ENCODE measurements at places on chromosomes 4 and X.

DNA sequence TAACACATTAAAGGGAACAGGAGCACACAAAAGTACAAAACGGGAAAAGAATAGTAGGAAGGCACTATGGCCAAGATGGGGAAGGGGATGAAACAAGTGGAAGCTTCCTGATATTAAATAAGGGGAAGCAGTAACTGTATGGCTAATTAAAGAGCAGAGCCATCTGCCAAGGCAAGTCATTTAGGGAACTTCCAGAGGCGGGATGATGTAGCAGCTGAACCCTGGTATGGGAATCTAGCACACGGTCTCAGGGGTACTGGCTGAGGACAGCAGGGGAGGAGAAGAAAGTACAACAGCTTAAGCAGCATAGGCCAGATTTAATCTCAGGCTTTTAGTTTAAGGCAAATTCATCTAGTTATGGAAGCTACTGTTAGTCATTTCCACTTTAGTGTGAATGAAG lies 59.1 kb downstream of the IGFBP7 start:
- peak; percentile 87 for DNase-seq

DNA sequence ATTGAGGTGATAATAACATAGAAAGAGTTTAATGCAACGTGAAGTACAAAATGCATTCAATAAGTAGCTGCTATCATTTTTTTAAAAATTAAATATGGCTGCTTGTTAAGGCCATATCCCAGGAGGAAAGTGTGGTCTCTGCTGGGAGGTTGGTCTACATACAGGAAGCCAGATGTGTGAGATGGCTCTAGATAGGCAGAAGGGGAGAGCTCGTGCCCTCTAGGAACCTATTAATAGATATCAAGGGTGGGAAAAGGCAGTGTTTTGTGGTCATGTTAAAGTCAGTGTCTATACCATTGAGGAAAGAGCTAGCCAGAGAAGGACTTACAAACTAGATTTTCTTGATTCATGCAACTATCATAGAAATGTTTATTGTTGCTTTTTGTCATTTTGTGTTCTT lies 140.5 kb downstream of the KLHL8 start:
- DNase-seq: no peak

DNA sequence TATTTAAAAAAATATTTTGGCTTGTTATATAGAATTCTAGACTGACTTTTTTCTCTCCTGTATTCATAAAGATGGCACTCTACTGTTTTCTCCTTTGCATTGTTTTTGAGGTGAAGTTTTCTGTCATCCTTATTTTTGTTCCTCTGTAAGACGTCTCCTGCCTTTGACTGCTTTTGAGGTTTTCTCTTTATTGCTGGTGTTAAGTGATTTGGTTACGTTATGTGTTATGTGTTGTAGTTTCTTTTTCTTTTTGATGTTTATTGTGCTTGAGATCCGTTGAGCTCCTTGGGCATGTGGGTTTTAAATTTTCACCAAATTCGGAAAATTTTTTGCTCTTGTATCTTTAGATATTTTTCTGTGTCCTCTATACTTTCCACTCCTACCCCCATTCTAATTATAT lies 50.0 kb downstream of the KDM6A start:
- DNase-seq: no peak

DNA sequence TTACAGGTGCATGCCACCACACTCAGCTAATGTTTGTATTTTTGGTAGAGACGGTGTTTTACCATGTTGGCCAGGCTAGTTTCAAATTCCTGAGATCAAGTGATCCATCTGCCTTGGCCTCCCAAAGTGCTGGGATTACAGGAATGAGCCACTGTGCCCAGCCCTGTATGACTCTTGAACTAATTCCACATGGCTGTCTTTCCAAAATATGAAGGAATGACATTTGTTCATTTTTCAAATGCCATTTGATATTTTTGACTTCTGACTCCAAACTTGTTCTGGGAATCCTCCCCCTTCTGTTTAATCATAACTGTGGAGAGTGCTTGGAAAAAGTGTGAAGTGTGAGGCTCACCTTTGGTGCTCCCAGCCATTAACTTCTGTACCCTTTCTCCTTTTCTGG lies 119.2 kb downstream of the NHS start:
- no peak for DNase-seq

DNA sequence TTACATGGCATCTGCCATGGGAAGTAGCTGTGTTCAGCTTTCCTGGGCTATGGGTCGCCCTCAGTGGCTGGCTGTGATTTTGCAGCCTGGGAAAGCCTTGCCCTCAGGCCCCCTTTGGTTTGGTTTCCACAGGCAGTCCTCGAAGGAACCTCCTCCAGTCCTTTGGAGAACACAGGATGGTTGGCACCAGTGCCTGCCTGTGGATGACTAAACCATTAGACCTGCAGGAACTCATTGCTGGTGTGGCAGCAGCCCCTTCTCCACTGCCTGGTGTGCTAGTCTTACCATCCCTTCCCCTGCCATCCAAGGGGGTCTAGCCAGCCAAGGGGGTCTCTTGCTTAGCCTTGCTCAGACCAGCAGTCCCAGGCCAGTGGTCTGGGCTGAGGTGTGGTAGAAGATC lies 71.4 kb upstream of the PJA1 start:
- DNase-seq: no peak

- DNase-seq: peak; percentile 26
Measured at GRCh38 chrX:148495176-148495575, 5.2 kb upstream of the AFF2 start.

DNA sequence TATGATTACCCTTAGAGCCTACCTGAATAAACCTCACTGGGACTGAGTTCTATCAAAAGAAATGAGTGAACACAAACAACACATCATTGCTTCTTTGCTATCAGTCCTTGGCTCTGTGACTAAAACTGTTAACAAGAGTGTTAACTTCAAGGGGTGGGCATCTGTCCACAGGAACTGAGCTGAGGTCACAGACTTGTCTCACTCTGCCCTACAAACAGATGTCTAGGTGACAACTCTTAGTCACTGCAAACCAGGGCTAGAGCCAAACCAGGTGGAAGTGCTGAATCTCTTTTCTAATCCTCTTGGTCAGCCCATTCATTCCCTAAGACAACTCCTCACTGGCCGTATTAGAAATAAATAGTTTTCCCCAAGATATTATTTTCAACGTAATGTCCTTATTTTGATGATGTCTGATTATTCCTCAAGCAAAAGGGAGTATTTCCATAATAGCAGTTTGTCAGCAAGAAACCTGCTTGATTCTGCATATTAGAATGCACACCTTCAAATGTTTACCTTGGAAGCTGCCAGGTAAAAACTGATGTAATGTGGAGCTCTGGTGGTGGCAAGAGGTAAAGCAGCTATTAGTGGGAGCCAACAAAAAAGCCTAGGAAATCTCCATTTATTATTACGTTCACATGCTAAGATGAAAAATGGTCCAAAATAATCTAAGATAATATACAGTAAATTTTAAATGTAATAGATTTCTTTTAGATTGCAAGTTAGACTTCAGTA lies 4.0 kb downstream of the COL25A1 start:
- DNase-seq: no peak

DNA sequence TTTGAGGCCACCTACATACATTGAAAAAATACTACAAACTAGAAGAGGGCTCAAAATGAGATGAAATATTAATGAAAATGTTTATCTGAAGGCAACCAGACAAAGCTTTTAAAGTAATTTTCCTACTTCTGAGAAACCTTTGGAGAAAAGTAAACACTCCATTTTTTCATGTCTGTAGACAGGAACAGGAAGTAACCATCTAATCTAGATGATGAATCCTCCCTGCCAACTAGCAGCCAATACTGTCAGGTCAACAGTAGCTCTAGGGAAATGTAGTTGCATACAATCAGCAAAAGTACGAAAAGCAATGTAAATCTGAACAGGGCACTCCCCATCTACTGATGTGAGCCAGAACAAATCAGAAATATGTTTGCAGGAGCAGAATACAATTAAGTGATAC lies 49.0 kb downstream of the AMMECR1 start:
- DNase-seq: peak; percentile 0

DNA sequence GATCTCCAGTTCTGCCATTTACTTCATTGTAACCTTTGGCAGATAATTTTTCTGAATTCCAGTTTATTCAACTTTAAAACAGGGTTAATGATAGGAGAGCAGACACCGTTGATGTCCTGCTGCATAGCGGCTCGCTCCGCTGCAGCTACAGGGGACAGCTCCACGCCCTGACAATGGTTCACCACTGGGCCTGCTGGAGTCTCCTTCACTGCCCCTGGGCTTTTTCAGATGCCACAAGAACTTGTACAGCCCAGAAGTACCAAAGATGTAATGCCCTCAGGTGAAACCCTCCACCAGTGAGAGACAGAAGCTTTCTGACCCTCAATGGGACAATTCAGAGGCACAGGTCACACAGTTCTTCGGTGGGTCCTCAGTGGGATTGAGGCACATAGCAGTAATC lies 22.7 kb upstream of the SEPTIN11 start:
- no peak for DNase-seq

- peak; percentile 88 for DNase-seq
Measured at GRCh38 chr4:123606946-123607542, 210.4 kb downstream of the SPRY1 start.

DNA sequence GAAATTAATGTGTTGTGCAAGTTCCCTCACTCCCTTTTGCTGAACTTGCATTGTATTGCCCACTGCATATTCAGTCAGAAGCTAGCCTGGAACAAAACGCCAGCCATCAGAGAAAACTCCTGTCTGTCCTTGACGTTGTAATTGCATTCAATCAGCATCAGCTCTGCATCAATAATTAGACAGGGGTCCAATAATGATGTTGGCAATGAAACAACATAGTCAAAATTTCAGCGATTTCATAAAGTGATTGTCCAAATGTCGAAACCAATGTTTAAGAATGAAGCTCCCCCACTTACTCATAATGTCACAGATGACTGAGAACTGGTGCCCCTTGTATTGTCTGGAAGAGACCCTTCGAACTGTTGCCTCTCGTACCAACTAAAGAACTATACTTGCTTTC lies 504.2 kb upstream of the TENM3 start:
- DNase-seq: no peak

DNA sequence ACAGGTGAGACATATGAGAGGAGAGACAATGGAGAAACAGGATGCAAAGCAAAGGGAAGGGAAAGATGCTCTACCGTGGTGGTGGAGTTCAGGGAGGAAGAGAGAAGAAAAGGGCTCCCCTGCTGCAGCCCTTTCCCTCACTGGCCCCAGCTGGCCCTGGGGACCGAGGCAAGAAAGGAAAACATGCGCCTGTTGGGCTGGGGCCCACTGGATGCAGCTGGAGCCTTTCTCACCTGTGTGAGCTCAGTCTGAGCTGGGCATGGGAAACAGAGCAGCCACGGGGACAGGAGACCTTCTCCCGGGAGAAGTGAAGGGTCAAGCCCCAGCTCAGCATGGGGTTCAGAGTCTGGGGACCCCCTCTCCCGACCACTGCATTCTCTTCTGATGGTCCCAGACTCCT lies 11.9 kb downstream of the NXF3 start:
- DNase-seq: no peak

DNA sequence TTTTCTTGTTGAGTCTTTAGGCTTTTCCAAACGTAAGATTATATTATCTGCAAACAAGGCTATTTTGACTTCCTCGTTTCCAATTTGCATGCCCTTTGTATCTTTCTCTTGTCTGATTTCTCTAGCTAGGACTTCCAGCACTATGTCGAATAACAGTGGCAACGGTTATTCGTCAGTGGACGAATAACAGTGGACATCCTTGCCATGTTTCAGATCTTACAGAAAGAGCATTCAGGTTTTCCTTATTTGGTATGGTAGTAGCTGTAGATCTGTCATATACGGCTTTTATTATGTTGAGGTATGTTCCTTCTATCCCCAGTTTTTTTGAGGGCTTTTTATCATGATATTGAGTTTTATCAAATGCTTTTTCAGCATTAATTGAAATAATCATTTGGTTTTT lies 634.6 kb upstream of the ADGRL3 start:
- DNase-seq: no peak

GRCh38 chrX:36160081-36160480 lies 240.5 kb downstream of the CFAP47 start:
- peak; percentile 76 for DNase-seq

GRCh38 chrX:65582450-65583082 lies 48.0 kb upstream of the LAS1L start:
- no peak for DNase-seq

DNA sequence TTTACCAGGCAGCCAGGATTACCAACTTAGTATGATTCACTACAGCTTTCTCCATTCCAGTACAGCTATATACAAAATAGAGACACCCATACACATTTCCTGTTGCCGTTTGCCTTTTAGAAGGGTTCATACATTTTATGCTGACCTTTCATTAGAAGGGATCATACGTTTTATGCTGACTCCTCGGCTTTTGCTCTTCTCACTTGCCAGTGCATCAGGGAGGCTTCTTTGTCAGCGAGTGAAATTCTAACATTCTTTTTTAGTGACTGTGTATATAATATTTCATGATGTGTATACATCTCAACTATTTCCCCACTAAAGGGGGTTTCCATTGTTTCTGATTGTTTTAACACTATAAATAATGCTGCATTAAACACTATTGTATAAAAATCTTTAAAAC lies 552.6 kb downstream of the TRIML1 start:
- DNase-seq: no peak

- DNase-seq: no peak
Measured at GRCh38 chr4:102036619-102037376, 246.3 kb downstream of the BANK1 start.

DNA sequence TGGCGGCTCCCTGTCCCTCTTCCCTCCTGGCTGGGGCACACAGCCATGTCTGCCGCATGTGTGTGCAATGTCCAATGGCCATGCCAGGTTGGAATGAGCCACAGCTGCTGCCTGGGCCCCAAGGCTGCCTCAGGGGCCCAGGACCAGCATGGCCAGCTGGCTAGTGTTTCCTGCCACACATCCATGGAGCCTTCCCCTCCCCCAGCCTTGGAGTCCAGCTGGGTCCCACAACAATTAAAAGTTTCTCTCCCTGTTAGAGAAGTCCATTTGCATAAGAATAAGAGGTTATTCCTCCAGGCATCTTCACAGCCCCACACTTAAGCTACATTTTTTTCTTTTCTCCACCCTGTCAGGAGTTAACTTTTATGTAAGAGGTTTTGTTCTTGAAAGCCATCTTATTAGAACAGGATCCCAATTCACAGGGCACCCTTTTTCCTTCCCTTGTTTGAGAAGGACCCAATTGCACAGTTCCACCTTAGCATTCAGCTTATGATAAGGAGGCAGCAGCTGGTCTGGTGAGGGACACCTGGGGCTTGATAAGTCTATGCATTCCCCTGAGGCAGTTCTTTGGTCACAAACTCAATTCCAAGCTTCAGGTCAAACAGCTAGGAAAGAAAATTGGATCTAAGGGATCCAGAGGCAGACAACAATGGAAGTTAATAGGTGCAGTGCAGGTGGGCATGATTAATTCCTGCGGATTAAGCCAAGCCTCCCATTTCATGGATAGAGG lies 963.3 kb upstream of the GRIA3 start:
- DNase-seq: no peak

Measured in MV-4-11 (cell line).